ENCODE measurements at places on chromosomes 13 and 19. TPM values are rescaled to one million over a fixed set of nuclear protein-coding genes. Genes with fewer than 3 reads are reported as not detected.

Gene TYROBP
- polyA plus RNA-seq, result 13.7 TPM

Gene IGFL1
- not detected for polyA plus RNA-seq

Gene GSX1
- not detected for polyA plus RNA-seq

Gene TMEM221
- polyA plus RNA-seq, result not detected

All from IgD-negative memory B cell (primary cell).